Liver (tissue), 10 donors: ENCODE measurements at places on chromosomes 7 and 10.
A peak's percentile ranks its signal among the peaks of the same experiment; 100 is the strongest.

GRCh38 chr7:44320141-44320540 lies 5.3 kb downstream of the CAMK2B start:
- no peak for DNase-seq

DNA sequence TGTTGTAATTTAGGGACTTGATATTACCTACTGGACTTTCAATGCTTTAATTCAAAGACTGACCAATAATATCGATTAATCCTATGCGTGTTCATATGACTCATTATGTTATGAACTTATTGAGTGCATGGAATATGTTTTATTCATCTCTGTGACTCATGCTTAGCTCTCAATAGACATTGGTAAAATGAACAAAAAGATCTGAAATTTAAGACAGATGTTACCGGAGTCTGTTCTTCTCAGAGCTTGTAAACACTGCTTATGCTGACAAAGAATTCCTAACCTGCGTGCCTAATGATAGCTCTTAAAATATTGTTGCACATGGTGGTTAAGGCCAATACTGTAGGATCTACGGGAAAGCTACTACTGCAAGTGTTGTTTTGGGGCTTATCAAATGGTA lies 131.5 kb upstream of the ACBD5 start:
- no peak for DNase-seq

GRCh38 chr7:24896031-24896501 lies 83.9 kb downstream of the OSBPL3 start:
- DNase-seq = no peak

GRCh38 chr10:28135258-28135657 lies 136.4 kb upstream of the ODAD2 start:
- no peak for DNase-seq

GRCh38 chr7:87413029-87413428 lies 62.5 kb downstream of the ABCB4 start:
- no peak for DNase-seq

DNA sequence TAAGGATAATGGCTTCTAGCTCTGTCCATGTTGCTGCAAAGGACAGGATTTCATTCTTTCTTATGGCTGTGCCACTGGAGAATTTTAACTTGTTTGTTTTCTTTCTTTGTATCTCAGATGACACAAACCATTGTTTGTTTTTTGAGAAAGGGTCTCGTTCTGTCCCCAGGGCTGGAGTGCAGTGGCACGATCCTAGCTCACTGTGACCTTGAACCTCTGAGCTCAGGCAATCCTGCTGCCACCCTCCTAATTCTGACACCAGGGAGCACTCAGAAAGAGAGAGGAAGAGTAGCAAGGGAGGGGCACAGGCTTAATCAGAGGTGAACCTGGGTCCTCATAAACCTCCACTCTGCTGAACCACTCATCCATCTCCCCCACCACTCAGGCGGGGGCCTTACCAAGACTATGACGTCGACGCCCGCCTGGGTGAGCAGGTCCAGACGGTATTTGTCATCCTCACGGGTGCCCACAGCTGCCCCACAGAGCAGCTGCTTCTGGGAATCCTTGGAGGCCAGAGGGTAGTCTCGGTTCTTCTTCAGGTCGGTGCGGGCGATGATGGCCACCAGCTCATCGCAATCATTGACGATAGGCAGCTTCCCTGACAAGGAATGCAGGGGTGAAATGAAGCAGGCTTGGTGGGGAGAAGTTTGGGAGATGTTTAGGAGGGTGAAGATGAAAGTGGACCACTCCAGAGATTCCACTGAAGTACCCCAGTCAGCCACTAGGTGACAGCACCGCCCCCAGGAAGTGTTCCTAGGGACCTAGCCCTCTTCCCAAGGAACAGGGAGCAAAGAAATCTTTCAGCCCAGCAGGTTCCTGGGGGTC lies 11.6 kb downstream of the IMPDH1 start:
- peak; percentile 72 for DNase-seq

GRCh38 chr10:60029475-60029874 lies 123.1 kb upstream of the CCDC6 start:
- DNase-seq = no peak

DNA sequence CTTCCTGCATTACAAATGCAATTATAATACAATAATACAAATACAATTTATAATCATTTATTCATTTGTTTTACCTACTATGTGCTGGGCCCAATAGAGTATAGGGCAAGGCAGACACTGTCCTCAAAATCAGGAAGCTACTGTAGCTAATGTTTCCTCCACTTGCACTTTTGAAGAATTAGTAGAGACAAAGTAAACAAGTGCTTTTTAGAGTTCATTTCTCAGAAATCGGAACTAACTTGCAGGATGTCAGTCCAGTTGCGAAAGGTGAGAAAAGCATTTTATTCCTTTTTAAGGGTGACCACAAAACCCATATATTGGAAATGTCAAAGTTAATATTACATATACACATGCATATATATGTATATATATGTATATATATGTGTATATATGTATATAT lies 14.2 kb downstream of the ADRB1 start:
- no peak for DNase-seq

GRCh38 chr10:71475243-71475871 lies 78.6 kb downstream of the CDH23 start:
- no peak for DNase-seq

- DNase-seq = no peak
Observed at GRCh38 chr7:5546626-5547025, 123.0 kb upstream of the TNRC18 start.

GRCh38 chr10:72375173-72375572 lies 20.5 kb upstream of the DNAJB12 start:
- no peak for DNase-seq

DNA sequence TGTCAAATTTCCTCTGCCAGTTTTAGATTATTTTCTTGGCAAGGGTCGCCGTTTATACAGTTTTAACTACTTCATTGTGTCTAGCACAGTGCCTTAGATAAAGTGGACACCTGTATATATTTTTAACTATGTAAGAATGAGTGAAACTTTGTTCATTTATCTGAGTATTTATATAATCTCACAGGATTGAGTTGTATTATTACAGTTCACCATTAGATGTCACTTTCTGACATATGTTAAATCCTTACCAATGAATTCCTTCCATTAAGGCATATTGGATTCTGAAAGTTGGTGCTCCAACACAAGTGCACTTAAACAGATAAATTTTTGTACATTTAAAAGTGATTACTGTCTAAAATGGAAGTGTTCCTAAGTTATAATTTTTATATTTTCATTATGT lies 43.0 kb downstream of the ZMYND11 start:
- no peak for DNase-seq

- no peak for DNase-seq
Observed at GRCh38 chr7:92039900-92040299, 94.4 kb downstream of the CYP51A1 start.

DNA sequence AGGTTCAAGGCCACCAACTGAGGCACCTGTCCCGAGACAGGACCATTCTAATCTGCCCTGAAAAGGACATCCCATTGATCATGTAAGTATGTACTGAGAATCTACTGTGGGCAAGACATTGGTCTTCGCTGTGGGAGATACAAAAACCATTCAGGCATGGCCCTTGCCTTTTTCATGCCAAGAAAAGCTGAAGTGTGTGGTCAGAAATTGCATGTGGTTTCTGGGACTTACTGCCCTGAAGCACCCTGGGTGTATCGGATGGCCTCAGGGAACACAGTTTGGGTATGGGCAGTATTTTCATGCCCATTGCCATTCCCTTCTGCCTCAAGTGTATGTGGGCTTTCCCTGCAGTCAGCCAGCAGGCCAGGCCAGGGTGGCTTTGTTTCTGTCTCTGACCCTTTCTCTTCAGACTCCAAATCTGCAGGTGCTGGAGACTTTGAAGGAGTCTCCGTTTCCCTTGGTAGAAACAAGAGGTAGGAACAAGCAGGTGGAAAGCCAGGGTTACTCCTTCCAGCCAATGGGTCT lies 285.7 kb downstream of the ZEB1 start:
- no peak for DNase-seq

GRCh38 chr10:93154531-93154930 lies 80.8 kb downstream of the CYP26A1 start:
- DNase-seq = no peak

DNA sequence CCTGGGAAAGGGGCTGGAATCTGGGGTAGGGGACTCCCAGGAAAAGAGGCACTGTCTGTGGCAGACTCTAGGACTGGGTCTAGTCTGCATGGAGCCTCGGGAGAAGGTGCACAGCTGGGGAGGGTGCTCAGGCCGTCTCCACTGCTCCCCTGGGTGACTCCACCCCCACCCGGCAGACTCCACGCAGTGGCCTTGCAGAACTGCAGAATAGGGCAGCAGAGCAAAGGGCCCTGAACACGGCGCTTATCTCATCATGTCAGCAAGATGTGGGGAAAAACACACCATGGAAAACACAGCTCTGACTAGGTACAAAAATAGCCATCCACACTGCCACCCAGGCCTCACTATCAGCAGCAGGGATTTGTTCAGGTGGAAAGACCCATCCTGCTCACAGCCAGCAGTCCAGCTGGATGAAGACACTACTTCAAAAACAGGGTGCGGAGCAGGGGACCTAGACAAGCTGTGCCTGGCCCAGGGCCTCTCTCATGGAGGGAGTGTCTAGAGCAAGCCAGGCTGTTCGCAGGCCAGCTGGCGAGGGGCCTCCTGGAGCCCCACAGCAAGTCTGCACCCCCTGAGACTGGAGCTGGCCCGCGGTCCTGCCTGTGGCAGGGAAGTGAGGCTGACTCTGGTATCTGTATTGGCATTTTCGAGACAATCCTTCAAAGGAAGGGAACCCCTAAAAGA lies 11.7 kb downstream of the MAT1A start:
- no peak for DNase-seq

DNA sequence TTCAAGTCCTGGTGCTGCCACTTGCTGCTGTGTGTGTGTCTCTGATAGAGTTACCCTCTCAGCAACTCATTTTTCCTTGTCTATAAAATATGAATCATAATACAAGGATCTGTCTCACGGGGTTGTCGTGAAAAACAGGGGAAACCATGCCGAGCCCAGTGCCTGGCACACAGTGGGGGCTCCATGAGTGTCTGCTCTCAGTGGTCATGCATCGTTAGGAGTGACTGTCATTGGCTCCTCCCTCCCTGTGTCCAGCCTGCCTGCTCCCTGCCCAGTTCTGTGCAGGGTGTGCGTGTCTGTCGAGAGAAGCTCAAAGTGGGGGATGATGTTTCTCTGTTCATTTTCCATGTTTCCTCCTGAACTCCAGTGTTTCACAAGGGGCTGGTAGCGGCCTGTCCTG lies 83.6 kb upstream of the LRRC4 start:
- no peak for DNase-seq

- no peak for DNase-seq
Observed at GRCh38 chr7:106462365-106462859, 177.6 kb upstream of the NAMPT start.

GRCh38 chr7:20514364-20514763 lies 101.1 kb upstream of the ABCB5 start:
- no peak for DNase-seq

DNA sequence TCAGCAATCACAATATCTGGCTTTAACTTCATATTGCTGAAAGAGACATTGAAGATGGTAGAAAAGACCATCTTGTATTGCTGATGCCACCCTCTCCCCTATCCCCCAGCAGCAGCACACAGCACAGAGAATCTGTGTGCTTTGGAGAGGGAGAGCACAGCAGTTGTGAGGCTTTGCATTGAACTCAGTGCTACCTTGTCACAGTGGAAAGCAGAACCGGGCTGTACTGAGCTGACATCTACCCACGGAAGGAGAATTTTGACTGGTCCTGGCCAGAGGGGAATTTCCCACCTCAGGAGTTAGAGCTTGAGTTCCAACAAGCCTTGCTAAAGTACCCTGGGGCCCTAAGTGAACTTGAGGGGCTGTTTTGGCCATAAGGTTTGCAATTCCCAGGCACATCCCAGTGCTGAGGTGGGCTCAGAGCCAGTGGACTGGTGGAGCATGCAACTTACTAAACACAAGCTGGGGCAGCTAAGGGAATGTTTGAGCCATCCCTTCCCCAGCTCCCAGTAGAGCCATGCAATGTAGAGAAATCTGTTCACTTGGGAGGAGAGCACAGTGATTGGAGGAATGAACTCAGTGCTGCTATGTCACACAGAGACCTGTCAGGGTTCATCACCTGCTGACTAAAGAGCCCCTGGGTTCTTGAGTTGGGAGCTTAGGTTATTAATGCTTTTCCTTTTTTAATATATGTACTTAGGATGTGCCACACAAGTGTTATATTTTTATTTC lies 62.1 kb downstream of the OR13A1 start:
- no peak for DNase-seq
